ENCODE measurements at places on chromosomes 13 and 19.

DNA sequence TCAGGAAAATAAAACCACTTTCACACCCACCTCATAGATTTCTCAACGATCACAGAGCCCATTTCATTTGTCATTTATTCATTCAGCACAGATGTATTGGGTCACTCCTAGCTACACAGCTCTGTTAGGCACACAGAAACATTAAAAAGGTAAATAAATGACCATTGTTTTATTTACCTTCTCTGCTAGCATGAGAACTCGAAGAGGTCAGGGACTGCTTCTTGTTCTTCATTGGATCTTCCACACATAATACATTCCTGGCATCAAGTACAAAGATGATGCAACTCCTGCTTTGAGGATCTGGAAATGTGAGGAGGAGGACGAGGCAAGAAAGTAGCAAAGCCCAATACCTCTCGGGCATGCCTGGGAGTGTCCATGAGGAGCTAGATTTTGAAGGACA, 168.1 kb downstream of the RBM26 start:
- DNase-seq = no peak

GRCh38 chr13:45333977-45334922, 6.7 kb downstream of the TPT1 start:
- no peak for DNase-seq

DNA sequence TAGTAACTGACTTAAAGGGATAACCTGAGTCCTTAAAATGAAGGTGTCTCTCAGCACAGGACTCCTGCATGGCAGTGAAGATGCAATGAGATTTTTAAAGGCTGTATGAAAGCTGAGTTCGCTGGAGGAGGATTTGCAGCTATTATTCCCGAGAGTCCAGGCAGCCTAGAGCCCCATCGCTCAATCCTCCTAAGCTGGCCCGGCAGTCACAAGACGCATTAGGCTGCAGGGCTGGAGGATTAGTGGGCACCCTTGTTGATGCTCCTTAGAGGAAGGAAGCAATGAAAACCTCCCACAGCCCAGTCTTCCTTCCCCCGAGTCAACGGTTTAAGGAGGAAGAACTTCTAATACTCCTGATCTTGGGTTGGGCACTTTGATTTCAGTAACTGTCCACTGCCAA, 239.5 kb downstream of the EFNB2 start:
- DNase-seq = no peak

GRCh38 chr13:61024046-61024445, 391.6 kb downstream of the PCDH20 start:
- DNase-seq = no peak

DNA sequence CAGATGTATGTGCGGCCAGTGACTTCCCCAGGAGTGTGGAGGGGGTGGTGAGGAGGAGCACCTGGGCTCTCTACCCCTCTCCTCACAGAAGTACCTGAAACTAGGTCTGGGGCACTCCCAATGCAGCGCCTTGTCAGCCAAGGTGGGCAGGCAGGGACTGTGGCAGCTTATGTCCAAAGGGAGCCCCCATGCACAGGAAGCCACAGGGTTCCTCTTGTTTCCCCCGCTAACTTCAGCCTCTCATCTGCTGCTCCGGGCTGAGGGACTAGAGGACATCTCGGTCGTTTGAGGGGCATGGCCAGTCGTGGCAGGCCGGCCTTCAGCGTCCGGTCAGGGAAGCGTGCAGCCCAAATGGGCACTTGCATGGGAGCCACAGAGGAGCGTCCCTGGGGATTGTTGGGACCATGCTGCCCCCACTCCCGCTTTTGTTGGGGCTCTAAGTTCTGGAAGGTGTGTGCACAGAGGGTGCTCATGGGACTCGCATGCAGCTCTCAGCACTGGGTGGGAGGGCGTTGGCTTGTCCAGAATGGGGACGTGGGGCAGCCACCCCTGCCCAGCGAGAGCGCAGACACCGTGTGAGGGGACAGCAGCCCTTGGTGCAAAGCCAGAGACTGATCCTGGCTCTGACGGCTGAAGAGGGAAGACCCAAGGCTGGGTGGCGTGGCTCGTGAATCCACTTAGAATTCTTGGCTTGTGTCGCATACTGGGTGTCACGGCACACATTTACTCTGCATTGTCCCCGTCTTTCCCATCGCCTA, 16.6 kb upstream of the NPAS1 start:
- no peak for DNase-seq

- no peak for DNase-seq
Measured at GRCh38 chr13:110410000-110410399, 102.9 kb downstream of the COL4A2 start.

DNA sequence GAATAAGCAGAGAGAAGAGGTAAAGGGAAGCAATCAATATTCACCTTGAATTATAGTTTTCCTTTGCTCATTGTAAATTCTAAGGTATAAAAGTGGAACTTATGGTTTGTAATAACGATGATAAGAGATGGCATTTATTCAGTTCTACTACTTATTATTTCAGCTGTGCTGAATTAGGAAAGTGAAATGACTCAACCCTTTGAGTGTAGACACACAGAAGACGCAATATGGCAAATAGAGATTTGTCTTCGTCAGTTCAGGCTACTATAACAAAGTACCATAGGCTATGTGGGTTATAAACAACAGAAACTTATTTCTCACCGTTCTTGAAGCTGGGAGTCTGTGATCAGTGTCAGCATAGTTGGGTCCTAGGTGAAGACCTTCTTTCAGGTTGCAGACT, 713.0 kb upstream of the PCDH9 start:
- no peak for DNase-seq

DNA sequence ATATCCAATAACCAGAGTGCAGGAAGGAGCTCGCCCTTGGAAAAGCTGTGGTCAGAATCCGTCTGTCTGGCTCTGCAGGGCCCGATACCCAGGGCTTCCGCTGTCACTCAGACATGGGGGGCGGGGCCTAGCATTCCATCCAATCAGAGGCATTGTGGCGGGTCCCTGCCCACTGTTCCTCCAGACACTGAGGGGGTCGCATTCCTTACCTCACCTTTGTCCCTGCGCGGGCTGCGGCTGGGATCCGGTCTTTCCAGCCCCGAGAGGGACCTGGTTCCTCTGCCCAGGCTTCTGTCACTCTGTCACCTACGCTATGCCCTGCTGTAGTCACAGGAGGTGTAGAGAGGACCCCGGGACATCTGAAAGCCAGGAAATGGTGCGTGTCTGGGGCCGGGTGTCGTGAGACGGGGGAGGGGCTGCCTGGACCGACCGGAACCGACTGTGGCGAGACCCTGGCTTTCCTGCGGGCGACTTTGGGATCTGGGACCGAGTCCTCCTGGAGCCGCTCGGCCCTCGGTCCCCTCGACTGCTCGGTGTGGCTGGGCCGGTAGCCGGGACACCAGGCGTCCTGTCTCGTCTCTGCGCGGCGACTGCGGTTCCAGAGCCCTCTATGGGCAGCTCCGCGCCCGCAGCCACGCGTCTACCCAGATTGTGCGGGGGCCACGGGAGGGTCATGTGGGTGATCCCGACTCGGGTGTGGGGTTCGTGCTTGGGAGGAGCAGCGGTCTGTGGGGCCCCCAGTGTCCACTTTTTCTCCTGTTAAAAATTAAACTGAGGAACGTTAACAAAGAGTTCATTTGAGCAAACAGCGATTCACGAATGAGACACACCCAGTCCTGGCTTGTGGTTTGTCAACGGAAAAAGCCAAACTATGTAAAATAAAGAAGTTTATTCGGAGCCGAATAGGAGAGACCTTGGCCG, at the start of gene ZNF69:
TSS of gene ZNF69 (plus strand) at position 172 of the 921 bp plus-strand sequence. CDS start at position 314, 142 bp downstream.
- DNase-seq = peak; percentile 90

DNA sequence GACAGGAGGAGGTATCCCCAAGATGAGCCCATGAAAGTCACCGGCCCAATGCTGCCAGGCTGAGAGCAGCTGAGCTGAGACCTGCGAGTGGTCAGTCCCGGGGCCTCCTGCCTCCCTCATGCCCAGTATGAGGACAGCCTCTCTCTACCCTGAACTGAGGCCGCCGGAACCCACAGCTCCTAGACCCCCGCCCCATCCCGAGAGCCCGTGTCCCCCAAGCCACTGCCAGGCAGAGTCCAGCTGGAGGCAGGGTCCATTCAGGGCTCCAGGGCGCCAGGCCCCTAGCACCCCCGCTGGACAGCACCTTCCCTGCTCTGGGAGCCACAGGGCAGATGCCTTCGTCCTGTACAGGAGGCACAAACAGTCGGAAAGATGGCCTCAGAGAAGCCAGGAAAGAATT, 38.7 kb downstream of the MLLT1 start:
- DNase-seq = no peak

- no peak for DNase-seq
Measured at GRCh38 chr19:11982526-11982925, 17.7 kb downstream of the ZNF763 start.

- DNase-seq = no peak
Measured at GRCh38 chr19:11347546-11348039, 1.3 kb downstream of the CCDC159 start.

DNA sequence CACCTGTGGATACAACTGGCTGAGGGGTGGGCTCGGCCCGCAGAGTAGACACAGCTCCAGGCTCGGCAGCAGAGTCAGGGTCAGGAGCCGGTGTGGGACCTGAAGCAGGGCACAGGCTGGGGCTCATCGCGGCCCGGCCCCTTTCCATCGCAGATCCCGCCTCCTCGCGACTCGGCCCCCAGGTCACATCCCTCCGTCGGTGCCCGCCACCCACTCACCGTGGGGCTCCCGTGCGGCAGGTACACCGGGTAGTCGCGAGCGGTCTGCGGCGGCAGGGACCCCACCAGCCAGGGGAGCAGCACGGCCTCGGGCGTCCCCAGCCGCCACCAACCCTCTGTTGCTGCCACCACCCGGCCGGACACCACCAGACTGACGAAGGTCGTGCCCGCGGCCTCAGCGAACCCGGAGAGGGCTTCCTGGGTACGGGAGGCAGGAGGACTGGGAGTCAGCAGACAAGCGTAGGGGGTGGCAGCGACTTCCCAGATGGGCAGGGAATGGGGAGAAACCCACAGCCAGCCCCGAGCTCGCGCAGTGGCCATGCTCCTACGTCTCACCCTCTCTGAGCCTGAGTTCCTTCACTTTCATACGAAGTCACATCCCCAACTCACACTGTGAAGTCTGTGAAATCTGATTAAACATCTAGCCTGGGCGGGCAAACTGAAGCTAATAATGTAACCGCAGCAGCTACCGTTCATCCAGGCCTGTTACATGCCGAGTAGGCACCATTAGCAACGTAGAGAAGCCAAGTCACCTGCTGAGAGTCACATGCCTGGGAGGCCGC, 3.7 kb downstream of the FUZ start:
- peak; percentile 79 for DNase-seq

GRCh38 chr19:21256722-21257121, 72.5 kb downstream of the ZNF708 start:
- DNase-seq = no peak

DNA sequence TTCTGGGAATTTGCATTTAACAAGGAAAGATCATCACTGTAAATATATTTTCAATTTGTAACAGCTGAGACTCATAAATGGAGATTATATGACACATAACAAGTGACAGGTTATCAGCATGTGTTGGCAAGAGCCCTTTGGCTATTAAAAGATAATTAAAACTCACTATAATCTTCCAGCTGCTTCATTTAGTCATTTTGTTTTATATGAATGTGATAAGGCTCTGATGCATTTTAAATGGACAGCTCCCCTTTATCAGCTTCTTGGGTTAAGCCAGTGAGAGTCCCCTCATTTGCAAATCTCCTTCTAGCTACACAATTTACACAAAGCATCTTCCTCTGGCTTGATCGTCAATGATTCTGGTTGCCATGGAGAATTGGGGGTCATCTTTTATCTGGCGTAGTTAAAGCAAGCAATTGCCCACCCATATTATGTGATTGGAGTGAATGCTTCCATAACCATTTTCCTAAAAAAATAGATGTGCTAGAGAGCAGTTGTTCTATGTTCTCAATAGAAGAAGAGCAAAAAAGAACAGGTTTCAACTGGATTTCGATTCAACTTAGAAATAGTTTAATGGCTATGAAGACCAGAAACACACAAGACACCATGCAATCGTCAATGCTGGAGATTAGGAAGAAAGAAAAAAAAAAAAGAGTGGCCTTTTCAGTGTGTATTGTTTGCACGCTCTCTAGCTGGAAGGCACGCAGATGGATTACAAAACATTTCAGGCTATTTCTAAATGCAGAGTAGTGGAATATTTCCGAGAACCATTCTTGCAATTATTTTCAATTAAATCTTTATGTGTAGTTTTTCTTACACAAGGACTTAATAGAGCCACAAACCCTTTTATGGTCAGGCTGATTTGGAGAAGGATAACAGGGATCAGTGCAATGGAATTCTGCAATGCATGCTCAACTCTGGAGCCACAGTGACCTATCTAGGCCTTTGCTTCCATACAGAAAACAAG, 27.4 kb downstream of the STARD13 start:
- no peak for DNase-seq

Data from activated CD8-positive, alpha-beta memory T cell treated with anti-CD3 and anti-CD28 coated beads for 24 hours (primary cell).